NCI-H1092 (cell line): ENCODE measurements at places on chromosomes 6 and 20.
A peak's percentile ranks its signal among the peaks of the same experiment; 100 is the strongest.

GRCh38 chr6:145453376-145453775 lies 281.9 kb downstream of the EPM2A start:
- DNase-seq = no peak

DNA sequence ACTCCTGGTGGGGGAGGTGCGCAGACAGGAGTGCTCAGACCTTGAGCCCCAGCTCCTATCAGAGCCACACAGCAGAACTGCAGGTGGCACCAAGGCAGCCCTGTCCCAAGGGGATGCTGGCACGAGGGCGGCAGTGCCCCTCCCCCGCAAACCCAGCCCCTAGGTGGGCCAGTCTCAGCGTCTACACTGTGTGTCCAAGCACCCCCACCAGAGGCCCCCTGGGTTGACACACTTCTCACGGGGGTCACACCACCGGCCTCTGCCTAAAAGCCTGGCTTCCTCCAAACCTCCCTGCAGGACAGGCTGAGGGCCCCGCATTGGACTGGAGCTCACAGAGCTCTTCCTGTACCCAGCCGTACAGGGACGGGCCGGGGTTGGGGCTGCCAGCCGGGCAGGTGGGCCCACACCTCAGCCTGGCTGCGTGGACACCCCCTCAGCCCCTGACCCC lies 8.1 kb downstream of the SLC2A4RG start:
- no peak for DNase-seq

DNA sequence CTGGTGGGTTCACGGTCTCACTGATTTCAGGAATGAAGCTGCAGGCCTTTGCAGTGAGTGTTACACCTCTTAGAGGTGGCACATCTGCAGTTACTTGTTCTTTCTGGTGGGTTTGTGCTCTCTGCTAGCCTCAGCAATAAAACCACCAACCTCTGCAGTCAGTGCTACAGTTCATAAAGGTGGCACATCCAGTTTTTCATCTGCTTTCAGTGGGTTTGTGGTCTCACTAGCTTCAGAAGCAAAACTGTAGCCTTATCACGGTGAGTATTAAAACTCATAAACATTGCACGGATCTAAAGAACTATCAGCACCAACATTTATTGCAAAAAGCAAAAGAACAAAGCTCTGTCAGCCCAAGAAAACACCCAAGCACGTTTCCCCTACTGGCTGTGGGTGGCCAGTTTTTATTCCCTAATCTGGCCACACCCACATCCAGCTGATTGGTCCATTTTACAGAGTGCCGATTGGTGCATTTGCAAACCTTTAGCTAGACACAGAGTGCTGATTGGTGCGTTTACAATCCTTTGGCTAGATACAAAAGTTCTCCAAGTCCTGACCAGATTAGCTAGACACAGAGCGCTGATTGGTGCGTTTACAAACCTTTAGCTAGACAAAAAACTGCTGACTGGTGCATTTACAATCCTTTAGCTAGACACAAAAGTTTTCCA lies 3.4 kb upstream of the TMEM14C start:
- no peak for DNase-seq

- DNase-seq = no peak
Measured at GRCh38 chr6:24972311-24972958, 36.7 kb upstream of the RIPOR2 start.

GRCh38 chr20:3072530-3073250 lies 1.3 kb downstream of the OXT start:
- no peak for DNase-seq

DNA sequence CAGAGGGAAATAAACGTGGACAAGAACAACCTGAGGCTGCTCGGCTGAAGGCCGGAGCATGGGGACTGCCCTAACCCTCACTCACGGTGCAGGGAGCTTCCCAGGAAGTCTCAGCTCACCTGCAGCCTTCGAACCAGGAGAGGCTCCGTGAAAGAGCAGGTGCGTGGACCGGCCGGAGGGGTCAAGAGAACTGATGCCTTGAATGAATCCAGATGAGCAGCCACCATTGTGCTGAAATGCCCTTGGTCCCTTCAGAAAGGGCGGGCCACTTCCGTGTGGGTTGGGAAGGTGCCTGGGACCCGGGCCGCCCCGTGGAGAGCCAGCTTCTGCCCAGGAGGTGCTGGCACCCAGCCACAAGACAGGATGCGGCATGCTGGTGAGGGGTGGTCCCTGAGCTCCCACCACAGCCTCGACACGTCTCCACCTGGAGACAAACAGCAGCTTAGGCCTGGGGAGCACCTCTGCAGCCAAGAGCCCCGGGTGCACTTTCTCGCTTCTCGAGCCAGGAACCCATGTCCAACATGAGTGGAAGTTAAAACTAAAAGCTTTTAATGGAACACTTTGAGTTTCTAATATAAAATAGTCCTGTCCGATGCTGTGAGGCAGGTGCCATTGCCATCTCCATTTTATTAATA lies 83.5 kb downstream of the TTLL2 start:
- no peak for DNase-seq

DNA sequence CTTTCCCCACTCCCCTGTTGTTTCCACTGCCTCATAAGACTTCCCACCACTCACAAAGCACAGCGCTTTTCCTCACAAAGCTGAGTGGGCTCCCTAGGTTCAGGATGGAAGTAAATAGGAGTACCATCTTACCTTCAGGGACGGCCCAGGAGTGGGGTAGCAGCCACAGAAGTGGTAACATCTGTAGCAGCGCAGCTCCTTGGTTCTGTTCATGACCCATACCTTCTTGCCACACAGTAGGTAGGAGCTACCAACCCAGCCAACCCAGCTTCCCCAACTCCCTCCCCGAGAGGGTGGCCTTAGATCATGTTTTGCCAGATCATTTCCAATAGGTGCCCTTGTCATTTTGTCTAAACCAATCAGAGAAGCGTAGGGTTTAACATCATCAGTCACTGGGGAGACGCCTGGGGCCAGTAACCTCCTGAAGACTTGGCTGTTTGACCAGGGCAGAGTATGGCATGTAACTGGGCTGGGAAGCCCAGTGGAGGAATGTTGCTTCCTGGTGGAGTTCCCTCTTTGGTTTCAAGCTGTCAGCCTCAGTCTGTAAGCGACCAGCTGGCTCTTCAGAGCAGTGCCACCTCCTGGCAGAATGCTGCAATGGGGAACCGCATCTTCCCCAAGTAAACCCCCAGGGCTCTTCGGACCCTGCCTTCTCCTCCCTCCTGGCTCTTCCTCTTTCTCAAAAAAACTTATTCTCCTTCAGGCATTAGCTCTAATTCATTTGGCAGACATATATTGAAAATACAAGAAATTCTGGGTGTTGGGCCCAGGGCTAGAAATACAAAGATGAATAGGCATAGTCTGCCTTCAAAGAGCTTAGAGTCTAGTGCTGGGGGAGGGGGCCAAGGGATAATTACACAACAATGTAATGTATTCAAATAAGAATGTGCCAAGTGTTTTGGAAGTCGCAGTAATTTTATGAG lies at the start of gene HLA-DMA:
Gene HLA-DMA, minus strand, starts transcription at position 281 of the 923 bp plus-strand sequence. Its CDS starts 61 bp downstream, at position 220.
- no peak for DNase-seq

DNA sequence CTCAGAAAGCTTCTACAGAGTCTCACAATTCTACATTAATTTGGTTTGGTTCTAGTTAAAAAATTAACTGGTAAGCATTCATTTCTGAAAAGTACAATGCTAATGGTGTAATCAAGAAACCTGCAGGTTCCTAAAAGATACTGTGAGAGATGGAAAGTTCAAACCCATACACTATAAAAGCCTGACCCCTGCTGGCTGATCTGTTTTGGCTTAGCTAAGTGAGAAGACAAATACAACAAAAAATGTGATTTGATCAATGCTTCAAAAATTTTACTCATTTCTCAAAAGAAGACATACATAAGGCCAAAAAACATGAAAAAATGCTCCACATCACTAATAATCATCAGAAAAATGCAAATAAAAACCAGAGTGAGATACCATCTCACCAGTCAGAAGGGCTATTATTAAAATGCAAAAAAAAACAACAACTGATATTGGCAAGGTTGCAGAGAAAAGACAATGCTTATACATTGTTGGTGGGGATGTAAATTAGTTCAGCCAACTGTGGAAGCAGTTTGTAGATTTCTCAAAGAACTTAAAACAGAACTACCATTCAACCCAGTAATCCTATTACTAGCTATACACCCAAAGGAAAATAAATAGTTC lies 102.8 kb downstream of the MOXD1 start:
- no peak for DNase-seq

GRCh38 chr20:39248171-39248861 lies 286.2 kb downstream of the DHX35 start:
- DNase-seq = peak; percentile 55

DNA sequence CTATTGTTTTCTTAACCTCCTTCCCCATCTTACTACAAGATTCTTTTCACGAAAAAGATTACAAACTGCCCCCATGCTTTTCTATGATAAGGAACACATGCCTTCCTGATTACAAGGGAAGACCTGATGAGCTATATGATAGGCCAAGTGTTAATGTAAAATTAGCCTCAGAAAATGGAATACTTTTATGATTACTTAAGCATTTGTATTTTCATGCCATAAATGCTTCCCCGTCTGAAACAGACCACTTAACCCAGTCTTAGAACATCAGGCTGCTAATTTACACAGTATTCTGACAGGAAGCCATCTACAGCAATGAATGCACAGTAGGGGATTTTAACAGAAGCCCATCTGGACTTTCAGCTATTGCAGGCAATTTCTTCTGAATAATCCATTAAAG lies 274.9 kb downstream of the HAO1 start:
- no peak for DNase-seq

DNA sequence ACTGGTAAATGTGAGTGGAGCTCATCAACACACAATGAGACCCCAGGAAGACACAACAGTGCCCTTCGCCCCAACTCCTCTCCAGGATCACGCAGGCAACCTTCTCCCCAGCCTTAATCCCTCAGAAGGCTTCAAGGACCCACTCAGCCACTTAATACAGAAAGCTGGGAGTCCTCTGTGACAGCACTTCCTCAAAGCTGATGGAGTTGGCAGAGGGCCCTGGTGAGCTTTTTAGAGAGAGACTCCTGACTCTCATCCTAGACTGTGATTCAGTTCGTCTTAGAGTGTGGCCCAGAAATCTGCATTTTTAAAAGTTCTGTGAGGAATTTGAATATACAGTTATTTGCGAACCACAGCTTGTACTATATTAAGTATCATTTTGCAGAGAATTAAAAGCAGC lies 187.7 kb downstream of the UST start:
- no peak for DNase-seq

DNA sequence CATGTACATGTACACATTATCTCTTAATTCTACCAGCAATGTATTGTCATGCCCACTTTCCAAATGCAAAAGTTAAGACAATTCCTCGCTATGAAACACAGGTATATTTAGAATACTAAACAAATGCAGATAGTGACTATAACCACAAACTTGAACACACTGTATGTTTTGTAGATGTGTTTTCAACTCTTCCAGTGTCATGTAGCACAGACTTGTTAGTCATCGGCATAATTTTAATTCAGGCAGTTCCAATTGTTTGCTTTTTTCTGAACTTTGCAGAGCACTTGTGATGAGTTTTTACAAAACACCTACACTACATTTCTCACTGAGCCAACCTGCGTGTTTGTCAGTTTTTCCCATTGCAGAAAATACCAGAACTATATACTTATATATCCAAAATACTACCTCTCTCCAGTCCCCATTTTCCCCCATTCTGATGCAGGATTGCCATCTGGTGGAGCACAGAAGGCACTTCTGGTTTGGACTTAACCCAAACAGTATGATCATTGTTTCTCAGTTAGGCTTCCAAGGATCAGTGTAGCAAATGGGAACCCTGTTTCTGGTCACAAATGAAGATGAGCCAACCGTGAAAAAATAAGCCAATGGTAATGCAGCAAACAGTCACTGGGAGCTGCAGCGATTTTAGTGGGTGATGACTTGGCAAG lies 143.4 kb downstream of the ADGRB3 start:
- DNase-seq = peak; percentile 44

DNA sequence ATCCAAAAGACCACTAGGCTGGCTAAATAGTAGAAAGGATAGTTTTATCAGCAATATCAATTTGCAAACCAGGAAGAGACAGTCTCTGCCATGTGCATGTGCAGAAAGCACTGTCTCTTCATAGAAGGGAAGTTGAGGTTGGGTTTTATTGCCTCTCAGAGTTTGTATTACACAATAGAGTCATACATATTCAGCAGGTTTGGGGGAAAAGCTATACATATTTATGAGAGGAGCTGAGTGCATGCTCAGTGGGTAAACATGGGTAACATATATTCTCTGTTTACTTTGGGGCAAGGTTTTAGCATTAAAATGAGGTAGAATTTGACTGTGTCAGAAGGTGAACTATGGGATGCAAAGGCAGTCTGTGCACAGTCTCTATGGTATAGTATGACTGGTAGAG lies 14.9 kb downstream of the TMEM170B start:
- no peak for DNase-seq

DNA sequence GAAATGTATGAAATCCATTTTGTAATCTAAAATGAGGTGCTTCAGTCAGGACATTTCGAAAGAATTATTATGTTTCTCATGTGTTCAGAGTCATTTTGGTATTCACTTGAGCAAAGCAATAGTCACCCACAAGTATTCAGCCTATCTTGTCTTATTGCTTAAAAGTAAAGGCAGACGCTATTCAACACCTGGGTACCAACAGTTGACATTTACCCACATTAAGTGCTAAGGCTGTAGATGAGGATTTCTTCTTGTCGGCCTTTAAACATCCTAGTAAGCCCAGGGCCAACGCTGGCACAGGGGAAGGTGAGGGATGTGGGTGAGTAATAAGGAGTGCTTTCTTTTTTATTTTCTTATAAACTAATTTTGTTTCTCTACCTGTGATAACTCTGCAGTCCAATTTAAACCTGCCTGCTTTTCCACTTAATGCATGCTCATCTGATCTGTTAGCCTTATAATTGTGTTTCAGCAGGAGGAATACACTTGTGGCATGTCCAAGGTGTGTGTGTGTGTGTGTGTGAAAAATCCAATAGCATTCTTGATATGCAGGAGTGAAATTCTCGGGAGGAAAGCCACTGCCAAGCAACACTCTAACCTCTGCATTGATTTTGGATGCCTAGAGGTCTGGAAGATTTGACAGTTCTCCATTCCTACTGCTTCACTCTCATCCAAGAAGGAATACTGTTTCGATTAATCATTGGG lies 252.0 kb downstream of the SOX4 start:
- DNase-seq = no peak

GRCh38 chr6:25627001-25627400 lies 25.0 kb upstream of the SCGN start:
- DNase-seq = no peak

DNA sequence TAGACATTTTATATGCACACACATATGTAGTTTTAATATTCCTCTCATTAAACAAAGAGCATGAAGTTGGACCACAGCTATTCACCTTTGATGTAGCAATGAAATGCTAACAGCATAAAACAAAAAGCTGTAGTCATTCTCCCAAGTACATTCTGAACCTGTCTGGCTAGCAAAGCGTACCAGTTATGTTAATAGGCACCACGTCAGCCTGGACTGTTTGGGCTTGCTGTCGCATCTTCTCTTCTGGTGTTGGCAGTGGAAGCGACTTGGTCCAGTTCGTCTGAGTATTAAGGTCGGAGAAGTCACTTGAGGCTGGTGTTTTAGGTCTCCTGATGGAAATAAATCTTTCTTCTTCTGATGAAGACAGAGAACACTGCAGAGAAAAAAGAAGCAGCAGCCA lies 42.8 kb downstream of the HEBP2 start:
- no peak for DNase-seq

GRCh38 chr20:18233408-18233943 lies 54.9 kb upstream of the ZNF133 start:
- no peak for DNase-seq

GRCh38 chr20:8724884-8725283 lies 344.0 kb upstream of the PLCB4 start:
- DNase-seq = no peak

GRCh38 chr6:166955865-166956443 lies 396 bp downstream of the RNASET2 start:
- peak; percentile 71 for DNase-seq
